ENCODE measurements at places on chromosomes 12 and 14.

DNA sequence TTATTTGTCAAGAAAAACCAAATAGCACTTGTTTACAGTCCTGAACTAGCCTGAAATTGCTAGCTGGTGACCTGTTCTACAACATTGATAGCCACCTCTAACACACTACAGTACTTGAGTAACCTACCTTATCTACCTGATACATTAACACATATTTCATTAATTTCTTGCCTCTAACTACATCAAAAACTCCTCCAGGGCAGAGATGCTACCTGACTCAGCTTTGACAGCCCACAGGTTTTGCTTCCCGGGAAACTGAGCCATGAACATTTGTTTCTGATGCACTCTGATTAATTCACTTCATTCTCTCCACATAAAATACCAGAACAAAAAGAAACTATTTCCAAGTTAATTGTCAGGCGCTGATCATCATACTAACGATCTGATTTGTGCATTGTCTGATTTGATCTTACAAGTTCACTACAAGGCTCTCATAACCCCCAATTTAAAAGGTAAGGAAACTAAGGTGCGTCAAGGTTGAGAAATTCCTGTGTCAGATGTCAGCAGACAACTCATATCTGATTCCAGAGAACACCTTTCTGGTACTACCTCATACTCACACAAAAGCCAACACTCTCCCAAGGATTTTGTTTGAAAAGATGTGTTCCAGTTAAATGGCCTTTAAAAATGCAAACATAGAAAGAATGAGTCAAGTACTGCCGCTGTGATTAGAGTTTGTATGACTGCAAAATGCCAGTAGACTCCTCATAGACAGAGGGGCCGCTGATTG, 768.7 kb downstream of the BCL11B start:
- no peak for DNase-seq

DNA sequence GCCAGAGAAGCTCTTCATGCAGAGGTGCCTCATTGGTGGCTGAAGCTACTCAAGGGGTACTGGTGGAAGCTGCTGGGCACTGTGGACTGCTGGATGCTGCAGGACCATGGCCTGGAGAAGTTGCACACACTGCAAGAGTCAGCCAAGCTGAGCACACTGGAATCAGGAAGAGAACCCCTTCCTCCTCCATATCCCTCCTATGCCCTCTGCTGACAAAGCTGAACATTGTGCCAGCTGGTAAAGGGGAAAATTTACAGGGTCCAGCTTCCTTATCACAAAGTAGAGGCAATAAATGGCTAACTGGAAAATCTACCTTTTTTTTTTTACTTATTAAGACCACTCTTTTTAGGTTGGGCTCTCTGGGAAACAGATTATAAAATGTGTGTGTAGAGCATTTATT, 6.5 kb downstream of the CCDC175 start:
- no peak for DNase-seq

DNA sequence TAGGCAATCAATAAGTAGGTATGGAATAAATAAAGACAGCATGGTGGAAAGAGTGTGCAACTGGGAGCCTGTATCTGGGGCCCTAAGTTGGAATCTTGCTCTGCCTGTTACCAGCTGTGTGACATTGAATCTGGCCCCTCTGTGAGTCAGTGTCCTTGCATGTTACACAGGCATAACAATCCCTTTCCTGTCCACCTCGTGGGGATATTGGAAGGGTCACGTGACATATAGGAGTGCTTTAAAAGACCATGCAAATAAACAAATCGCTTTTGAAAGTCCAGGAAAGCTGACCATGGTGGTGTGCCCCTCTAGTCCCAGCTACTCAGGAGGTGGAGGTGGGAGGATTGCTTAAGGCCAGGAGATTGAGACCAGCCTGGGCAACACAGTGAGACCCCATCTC, 51.1 kb upstream of the VRK1 start:
- no peak for DNase-seq

- DNase-seq = no peak
These were observed 3.3 kb upstream of the CHURC1 start for GRCh38 chr14:64910847-64911495.

DNA sequence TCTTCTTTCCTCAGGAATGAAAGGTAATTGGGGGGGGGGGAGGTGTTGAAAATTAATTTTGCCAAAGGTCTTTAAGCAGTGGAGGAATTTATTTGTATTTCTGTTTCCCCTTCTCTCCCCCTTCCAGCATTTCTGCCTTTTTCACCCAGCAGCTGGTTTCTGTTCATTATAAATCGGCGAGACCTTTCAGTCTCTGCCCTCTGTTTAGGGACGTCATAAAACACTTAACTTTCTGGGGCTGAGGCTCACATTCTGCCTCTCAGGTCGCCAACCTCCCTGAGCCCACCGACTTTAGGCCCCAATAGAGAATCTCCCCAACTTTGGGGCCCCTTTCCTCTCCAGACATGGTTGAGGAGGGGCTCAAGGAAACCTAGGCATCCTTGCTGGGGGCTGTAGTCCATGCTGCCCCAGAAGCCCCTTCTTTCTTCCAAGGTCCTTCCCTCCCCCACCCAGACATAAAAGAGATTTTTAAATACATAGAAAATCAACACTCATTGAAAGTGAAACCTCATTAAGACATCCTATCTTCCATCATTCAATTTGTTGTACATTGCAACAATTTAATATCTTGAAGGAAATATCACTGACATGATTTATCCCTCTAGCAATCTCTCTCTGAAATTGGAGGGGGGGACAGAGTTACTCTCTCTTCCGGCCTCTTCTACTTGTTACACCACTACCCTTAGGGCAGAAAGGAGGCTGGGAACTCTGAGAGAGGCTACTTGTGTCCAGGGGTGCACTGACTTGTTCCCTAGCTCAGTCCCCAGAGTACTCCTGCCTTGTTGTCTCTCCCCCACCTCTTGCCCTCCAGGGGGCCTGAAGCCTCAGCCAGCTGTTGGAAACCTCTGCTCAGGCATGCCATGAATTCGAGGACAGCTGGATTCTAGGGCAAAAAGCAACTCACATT, 2.5 kb upstream of the HOXC6 start:
- DNase-seq = no peak

DNA sequence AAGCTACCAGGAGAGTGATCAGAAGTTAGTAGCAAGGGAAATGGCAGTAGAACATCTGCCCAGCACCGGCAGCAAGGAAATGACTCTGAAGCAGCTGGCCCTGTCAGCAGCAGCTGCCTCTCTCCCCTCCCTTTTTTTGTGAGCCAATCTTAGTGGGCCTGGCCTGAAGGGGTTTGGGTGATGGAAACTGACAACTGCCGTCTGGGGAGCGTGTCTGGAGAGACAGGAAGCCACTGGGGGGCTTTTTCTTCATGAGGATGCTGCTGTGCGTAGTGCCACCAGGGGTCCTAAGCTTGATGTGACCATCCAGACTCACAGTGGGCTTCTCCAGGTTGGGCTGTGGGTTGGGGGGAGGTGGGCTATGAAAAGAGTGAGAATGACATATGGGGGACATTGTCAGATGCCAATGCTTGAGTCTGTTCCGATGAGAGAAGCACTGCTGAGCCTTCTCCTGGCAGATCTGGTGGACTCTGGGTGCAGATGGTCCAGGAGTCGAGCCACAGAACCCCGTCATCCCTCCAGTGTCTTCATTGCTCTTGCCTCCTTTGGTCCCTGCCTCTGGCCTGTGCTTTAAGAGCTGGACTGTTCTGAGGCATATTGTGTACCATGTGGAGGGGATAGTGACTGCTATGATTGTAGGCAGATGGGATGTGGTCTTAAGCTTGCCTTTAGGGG, 87.6 kb upstream of the HIF1A start:
- DNase-seq = no peak

DNA sequence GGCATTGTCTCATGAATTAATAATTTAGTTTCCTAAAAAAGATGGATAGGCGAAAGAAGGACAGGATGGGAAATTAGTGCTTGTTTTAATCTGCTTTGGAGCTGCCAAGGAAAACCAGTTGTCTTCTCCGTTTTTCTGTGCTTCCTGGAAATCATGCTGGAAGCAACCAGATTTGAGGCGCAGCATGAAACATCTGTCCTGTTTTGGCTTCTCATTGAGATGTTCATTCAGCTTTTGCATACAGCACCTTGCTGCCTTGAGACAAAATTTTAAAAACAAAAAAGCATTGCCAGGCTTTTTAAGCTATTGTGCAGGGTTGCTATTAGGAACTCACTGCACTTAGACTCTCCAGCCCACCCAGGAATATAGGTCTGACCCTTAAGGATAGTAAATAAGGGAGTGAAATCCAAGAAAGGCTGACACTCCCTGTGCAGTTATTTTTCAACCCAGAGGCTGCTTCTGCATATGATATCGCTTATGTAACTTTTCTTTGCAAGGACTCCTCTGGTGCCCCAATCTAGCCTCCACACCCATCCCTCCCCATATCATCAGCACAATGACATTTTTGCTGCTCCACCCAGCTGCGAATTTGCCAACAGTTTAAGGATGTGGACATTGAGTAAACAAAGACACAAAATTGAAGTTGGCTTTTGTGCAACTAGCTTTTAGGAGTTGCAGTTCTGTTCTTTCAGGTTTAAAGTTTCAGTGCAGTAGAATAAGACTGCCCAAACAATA, 46.9 kb upstream of the MDM1 start:
- no peak for DNase-seq

DNA sequence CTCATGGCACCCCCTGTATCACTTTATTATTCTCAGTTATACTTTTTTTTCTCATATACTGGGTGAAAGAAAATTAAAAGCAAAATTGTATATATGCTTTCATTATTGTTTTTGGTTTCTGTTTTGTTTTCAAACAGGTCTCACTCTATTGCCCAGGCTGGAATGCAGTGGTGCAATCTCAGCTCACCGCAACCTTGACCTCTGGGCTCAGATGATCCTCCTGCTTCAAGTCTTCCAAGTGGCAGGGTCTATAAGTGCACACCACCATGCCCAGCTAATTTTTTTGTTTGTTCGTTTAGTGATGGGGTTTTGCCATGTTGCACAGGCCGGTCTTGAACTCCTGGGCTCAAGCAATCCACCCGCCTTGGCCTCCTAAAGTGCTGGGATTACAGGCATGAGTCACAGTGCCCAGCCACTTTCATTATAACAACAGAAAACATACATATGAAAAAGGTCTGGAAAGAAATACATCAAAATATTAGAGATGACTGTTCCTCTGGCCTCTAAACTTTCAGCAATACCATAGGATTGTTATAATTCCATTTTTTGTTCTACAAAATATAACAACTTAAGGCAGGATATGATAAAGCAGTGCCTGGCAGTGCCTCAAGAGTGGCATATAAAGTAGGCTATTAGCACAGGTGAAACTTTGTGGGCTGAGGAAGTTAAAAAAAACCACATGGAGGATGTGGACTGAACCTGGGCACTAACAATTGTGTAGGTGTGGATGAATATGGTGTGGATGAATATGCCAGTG, 5.8 kb upstream of the NTN4 start:
- DNase-seq = no peak

- no peak for DNase-seq
These were observed 190.2 kb upstream of the CNOT2 start for GRCh38 chr12:70052931-70053497.

DNA sequence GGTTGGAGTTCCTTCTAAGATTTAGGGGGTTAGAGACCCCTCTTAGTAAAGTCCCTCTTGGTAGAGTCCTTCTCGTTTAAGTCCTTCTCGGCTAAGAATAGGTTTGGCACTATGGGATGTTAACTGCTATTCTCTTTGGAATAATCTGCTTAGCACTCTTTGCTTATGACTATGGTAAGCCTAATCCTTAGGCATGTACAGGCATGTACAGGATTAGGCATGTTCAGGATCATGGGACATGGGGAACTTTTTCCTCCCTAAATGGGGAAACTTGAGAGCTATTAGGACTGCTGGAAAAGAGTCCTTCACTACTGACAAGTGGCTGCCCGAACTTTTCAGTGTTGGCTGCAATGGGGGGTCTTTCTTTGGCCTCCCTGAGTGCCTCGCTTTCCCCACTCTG, 193.3 kb downstream of the TMEM117 start:
- no peak for DNase-seq

GRCh38 chr14:68528040-68528687, 264.7 kb downstream of the ZFP36L1 start:
- no peak for DNase-seq

DNA sequence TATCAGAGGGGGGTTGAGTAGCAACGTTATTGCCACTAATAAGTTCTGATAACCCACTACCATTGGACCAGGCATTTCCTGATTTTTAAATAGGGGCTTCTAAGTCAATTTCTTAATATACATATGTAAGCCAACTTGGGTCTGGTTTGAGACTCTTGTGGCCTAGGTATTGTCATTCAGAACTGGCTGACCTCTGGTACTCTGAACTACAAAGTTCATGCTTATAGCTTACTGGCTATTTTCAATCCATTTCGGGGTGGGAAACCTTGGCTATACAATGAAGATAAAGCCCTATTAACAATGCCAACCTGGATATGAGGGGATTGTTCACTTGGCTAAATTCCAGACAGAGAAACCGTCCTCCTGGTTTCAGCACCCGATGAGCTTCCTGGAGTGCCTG, 8.7 kb downstream of the DYNLL1 start:
- DNase-seq = no peak

- DNase-seq = no peak
These were observed 74.4 kb upstream of the MAP1LC3B2 start for GRCh38 chr12:116484807-116485206.

DNA sequence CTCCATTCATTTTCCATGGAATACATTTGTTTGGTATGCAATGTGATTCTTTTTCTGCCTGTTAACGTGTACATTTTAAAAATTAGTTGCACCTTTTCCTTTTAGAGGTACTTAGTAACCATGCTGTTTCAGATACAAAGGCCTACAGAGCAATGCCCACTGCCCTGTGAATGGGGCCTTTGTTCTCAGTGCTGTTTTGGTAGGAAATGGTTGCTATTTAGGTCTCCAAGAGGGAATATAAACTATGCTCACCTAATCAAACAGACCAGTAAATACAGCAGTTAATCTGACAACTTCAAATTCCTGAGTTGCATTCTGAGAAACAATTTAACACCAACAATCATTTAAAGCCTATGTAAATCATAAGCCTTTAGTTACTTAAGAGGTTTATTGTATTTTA, 188.7 kb downstream of the BCAT1 start:
- no peak for DNase-seq

DNA sequence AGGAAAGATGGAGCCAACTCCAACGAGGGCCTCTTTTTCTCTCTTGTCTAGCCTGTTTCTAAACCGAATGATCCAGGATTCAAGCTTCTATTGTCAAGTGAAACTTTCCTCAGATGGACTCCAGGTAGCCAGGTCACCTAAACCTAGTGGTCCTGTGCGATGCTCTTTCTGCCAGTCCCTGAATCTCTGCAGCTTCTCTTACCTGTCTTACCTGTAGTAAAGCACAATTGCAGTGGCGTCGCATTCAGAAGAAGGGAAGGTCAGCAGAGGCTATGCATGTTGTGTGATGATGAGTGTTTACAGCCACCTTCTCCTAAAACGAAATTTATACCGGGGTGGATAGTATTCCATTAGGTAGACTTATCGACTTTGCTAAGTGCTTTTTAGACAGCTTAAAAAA, 47.4 kb upstream of the TRAF3 start:
- no peak for DNase-seq

DNA sequence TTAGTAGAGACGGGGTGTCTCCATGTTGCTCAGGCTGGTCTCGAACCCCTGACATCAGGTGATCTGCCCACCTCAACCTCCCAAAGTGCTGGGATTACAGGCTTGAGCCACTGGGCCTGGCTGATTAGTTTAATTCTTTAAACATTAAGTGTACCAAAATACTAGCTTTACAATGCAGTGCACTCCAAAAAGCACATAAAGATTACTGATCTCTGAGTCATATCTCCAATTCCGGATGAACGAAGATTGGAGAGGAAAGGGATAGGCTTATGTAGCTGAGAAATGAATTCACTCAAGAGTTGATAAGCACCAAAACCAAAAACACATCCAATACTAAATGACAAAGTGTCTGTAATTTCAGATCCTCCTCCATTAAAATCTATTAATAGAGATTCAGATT, 15.1 kb downstream of the NAV3 start:
- no peak for DNase-seq

- no peak for DNase-seq
These were observed 226.1 kb upstream of the PRKD1 start for GRCh38 chr14:30153717-30154116.
